ENCODE measurements at places on chromosomes 1 and 21.

DNA sequence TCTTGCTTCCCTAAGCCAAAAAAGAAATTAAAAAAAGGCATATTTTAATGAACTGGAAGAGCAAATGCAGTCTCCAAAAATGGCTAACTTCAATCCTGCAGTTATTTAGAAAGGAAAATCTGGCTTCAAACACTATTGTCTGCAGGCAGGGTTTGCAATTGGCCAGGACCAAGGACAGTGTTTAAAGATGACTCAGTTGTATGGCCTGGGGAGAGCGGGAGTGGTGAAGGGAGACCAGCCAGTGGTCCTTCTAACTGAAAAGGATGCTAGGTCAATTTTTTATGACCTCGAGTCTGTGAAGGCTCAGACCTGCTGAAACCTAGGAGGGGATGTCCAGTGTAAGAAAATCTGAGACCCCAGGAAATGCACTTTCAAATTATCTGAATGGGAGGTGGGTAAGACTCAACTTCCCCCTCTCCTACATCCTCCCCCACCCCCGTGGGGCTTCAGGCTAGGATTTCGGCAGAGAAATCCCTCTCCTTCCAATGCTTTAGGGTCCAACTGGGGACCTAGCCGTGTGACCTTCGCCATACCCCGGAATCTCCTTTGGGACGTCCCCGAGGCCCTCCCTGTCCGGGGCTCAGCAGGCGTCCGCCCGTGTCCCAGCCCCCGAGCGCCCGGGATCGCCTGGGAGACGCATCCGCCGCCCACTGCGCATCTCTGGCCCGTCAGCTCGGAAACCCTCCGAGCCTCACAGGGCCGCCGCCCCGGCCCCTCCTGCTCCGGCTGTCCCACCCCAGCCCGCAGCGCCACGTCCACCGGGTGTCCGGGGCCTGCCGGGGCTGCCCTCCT lies 602 bp upstream of the RIMKLA start:
- DNase-seq, result no peak

DNA sequence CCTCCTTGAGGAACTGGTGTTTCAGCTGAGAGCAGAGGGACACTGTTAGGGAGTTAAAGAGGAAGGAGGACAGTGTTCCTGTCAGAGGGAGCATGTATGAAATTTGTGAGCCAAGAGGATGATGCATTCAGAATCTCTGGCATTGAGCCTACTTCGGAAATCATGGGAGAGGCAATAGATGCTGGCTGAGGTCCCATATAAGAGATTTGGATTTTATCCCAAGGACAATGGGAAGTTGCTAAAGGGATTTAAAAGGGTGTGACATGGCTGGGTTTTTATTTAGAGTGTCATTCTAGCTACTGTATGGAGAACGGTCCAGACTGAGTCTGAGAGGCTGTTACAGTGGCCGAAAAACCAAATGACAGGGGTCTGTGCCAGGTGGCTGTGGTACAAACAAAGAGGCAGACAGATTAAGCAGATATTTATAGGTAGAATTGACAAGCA lies 403.2 kb upstream of the B3GALT2 start:
- DNase-seq, result peak; percentile 23

GRCh38 chr1:166951050-166951449 lies 24.3 kb downstream of the ILDR2 start:
- no peak for DNase-seq

DNA sequence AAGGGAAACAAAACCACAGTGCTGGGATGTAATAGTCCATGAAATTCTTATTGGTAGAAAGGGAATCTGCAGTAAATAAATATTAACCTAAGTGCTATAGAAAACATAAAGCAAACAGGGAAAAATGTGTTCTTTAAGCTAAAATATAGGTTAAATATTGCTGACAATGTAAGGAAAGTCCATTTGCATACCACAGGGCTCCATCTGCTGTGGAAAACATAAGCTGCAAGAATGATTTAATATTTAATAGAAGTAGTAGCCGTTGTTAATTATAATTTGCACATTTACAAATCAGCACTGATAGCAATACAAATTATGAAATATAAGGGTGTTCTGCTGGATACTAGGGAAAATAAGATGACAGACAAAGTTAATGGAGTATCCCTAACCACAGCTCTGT lies 444.9 kb upstream of the PKN2 start:
- no peak for DNase-seq

- no peak for DNase-seq
Measured at GRCh38 chr1:15058261-15058660, 95.3 kb upstream of the TMEM51 start.

DNA sequence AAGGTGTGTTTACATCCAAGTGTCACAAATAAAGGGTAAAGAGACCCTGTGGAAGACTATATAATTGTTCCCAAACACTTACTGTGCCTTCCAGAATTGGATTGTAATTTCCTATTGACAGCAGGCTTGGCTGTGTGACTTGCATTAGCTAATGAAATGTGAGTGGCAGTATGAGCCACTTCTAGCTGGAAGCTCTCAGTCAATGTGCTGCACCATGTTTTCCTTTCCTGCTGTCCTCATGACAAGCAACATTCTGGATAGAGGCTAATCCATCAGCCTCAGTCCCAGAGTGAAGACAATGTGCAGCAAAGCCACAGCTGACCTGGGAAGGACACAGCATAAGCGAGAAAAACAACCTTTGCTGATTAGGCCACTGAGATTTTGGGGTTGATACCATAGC lies 5.9 kb upstream of the FOXJ3 start:
- no peak for DNase-seq

- no peak for DNase-seq
Measured at GRCh38 chr1:224541901-224542630, 74.1 kb upstream of the CNIH3 start.

- DNase-seq, result no peak
Measured at GRCh38 chr1:113291777-113292602, 98.3 kb upstream of the MAGI3 start.

- no peak for DNase-seq
Measured at GRCh38 chr21:31894457-31894856, 21.6 kb downstream of the HUNK start.

Data from fibroblast of the conjunctiva (primary cell).